SK-N-MC (cell line): ENCODE measurements at places on chromosomes 7 and 10.

GRCh38 chr7:141416650-141417270, 134.4 kb upstream of the AGK start:
- no peak for DNase-seq

GRCh38 chr7:2864999-2865670, 21.0 kb upstream of the GNA12 start:
- peak; percentile 63 for DNase-seq

- DNase-seq, result no peak
These were observed 9.6 kb downstream of the EPC1 start for GRCh38 chr10:32337350-32337749.

DNA sequence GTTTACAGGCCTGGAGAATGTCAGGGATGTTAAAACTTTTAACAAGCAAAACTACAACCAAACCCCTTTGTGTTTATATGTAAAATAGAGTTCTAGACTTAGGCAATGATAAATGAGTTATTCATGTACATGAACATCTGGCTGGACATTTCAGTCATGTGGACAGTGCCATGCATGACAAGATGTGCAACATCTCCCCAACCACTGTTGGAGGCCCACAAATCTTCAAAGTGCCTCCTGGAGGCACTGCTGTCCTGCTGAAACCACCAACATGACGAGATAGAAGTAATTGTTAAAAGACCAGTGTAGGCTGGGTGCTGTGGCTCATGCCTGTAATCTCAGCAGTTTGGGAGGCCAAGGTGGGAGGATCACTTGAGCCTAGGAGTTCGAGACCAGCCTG, 18.4 kb downstream of the PPIA start:
- DNase-seq, result no peak

DNA sequence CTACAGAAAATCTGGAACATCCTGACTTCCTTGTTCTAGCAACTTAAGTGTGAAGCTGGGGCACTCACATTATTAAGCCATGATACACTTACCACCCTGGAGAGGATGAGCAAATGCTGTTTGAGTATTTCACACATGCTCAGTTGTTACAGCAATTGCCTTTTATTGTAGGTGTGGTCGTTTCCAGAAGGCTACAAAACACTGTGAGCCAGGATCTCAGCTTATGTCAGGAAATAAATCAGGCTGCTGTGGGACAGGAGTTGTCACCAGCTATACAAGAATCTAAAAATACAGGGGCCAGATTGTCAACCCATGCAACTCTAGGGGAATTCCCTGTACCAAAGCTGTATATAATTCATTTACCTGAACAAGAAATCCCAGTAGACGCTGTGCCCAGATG, 273.3 kb upstream of the SP4 start:
- no peak for DNase-seq

- DNase-seq, result peak; percentile 30
These were observed 23.4 kb downstream of the ATOH7 start for GRCh38 chr10:68208424-68209042.

DNA sequence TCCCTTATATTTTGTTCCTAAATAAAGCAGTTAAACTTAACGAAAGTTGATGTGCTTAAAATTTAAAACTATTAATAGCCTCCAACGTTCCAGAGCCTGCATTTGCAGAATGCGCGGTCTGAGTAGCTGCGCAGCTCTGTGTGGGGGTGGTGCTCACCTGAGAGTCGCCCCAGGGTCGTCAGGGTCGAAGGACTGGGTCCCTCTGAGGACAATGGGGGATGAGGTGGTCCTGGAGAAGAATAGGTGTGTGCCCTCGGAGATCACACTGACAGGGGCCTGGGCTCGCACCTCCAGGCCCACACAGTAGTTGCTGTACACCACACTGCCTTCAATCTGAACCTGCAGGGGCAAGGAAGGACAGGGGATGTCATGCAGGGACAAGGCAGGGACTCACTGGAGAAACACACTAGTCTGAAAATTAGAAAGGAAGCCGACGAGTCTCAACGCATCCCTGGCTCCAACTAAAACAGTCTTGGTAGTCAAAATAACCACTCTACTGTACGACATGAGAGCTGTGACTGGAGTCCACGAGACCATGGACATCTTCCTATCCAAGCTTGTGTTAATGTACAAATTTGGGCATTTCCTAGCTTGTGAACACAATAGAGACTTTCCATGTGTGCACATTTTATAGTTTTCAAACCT, 54.4 kb downstream of the PKD1L1 start:
- DNase-seq, result no peak

GRCh38 chr7:47783456-47784223, 164.6 kb downstream of the PKD1L1 start:
- no peak for DNase-seq

DNA sequence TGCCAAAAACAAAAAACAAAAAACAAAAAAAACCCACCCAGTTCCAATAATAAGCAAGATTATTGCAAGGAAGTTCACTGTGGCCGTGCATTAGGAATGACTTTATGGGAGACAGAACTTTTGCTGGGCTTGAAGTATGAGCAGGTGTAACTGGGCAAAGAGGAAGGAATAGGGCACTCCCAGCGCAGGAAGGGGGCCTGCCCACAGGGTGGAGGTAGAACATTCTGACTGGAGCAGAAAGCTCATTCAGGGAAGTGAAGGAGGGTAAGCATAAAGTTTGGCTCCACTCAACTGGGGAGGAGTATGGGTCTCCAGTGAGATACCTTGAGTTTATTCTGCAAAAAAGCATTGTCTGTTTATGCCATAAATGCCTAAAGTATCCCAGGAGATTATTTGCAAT, 42.1 kb upstream of the WIPF3 start:
- DNase-seq, result no peak

DNA sequence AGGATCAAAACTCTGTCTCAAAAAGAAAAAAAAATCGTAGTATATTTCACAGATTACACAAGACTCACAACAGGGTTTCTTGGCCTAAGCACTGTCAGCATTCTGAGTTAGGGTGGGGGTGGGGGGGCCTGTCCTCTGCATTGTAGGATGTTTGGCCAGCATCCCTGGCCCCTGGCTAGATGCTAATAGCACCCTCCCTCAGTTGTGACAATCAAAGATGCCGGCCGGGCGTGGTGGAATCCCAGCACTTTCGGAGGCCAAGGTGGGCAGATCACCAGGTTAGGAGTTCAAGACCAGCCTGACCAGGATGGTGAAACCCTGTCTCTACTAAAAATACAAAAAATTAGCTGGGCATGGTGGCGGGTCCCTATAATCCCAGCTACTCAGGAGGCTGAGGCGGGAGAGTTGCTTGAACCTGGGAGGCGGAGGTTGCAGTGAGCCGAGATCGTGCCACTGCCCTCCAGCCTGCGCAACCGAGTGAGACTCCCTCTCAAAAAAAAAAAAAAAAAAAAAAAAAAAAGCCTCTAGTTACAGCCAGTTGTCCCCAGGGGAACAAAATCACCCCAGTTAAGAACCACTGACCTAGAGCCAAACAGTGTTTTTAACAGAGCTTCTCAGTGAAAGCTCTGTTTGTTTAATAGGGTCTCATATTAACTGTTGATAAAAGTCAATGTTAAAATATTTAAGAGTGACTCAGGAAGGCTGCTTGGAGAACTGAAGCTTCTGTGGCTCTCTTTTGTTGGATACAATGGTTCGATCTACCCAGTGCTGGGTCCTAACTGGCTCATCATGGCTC, 161.0 kb upstream of the FAM171A1 start:
- DNase-seq, result no peak

- DNase-seq, result no peak
These were observed 925 bp downstream of the H2AZ2 start for GRCh38 chr7:44846816-44847508.

DNA sequence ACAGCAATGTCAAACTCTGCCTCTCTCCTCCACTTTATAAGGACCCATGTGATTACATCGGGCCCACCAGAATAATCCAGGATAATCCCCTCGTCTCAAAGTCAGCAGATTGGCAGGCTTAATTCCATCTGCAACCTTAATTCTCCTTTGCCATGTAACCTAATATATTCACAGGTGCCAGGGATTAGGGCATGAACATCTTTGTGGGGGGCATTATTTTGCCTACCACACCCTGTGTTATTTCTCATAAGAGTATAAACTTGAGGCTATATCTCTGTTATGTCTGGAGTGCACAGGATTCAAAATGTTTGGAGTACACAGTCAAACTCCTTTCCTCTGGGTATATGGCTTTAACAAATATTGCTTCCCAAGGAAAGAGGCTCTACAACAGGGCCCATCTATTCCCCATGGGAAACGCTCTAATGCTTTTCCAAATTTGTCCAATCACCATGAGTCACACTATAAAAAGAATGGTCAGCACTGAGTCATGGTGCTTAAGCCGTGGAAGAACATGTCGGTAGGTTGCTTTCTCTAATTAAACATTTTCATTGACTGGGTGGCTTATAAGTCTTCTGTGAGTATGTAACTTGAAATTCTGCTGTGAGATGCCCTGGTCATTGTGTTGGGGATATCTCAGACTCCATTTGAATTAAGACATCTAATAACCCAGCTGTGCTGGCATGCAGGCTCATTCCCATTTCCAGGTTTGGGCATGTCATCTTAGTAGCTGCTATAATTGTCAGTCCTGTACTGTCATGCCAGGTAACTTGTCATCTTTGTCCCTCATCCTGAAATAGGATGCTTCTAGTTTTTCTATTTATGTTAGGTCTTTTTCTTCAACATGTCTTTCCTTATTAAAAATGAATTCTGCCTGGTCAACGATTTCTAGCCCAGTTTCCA, 11.5 kb upstream of the AKR1B10 start:
- no peak for DNase-seq

GRCh38 chr10:68578974-68579373, 18.8 kb downstream of the TET1 start:
- no peak for DNase-seq

GRCh38 chr7:24767878-24768569, 10.8 kb upstream of the GSDME start:
- no peak for DNase-seq

- no peak for DNase-seq
These were observed 29.0 kb upstream of the ATXN7L1 start for GRCh38 chr7:105905209-105905909.

DNA sequence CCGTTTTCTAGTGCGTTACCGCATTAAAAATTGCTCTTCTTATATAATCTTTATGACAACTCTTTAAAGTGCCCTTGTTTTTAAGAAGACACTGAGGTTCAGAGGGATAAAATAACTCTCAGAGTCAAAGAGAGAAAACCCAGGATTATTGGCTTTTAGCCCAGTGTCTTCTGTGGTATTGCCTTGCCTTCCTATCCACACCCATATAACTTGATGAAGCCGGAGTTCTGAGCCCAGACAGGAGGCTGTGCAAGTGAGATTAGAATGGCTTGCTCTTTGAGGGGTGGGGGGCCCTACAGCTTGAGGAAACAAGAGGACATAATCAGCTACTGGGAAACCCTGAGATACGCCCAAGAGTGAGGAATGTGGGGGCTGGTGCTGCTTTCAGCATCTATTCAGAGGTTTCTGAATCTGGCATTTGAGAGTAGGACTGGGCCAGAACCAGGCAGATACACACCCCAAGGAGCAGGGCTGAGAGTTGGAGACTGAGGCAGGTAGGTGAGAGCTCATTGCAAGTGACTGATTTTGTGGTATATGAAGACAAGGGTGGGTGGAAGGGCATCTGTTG, 2.3 kb downstream of the PRXL2A start:
- no peak for DNase-seq

DNA sequence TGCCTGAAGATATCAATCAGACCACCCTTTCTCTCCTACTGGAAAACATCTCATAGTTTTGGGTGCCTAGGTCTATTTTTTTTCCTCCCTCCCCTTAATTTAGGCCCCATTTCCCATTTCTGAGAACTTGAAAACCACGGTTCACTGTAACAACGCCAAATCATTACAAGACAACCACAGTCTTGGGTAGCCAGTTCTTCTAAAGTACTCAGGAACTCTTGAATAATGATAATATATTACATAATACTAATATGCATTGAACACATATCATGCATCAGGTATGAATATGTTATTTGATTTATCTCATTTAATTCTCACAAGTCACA, 185.1 kb upstream of the ADO start:
- no peak for DNase-seq

- DNase-seq, result no peak
These were observed 1.5 kb downstream of the C1QL3 start for GRCh38 chr10:16519908-16520861.

- no peak for DNase-seq
These were observed 104.5 kb downstream of the GRID1 start for GRCh38 chr10:86261941-86262687.

- DNase-seq, result no peak
These were observed 19.7 kb downstream of the CLRN3 start for GRCh38 chr10:127872871-127873600.

- DNase-seq, result no peak
These were observed 27.9 kb upstream of the CUL1 start for GRCh38 chr7:148670807-148671206.

GRCh38 chr10:79170993-79171392, 102.2 kb downstream of the ZMIZ1 start:
- DNase-seq, result no peak

- no peak for DNase-seq
These were observed 249.8 kb downstream of the AUTS2 start for GRCh38 chr7:69847921-69848612.

DNA sequence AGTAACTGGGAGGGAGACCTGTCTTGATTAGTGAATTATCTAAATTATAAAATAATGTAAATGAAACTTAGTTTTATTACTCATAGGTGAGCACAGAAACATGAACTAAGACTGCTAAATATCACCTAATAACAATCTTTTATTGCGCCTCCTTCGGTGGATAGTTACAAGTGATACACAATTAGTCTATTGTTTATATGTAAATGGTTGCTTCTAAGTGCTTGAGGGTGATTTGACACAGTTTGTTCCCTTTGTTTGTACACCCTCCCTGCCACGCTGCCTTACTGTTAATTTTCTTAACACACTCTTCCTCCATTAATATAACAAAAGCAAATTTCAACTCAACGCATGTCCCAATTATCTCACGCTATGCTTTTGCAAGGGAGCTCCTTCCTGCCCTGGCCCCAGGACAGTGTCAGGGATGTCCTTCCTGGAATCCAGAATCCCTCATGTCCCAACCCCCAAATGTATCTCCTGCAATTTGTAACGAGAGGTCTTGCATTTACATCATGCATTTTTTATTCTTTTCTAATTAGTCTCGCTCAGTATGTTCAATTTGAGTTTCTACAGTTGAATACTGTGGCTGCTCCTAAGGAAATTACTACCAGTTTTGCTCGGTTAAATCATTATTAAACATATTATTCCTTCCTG, 4.2 kb downstream of the NPSR1 start:
- DNase-seq, result no peak
